ENCODE measurements at places on chromosomes 3 and 15.

DNA sequence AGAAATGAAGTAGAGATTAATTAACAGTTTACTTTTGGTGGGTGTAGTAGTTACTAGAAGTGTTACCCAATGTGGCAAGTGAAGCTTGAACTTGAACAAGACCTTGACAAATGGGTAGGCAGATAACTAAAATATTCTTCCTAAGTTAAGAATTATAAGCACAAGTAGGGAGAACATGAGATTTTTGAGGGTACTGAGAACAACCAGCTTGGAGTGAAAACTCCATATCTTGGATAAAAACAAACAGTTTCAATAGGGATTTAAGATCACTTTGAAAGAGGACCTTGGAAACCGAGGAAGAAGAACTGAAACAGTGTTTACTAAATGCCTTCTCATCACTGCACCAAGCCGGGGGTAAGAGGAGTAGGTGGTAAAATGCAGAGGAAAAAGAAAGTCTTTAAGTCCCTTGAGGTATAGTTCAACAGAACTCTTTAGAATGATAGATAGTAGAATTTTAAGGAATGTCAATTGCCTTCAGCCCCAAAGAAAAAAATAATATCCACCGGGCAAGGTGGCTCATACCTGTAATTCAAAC, 496.7 kb downstream of the NAALADL2 start:
- DNase-seq: no peak

DNA sequence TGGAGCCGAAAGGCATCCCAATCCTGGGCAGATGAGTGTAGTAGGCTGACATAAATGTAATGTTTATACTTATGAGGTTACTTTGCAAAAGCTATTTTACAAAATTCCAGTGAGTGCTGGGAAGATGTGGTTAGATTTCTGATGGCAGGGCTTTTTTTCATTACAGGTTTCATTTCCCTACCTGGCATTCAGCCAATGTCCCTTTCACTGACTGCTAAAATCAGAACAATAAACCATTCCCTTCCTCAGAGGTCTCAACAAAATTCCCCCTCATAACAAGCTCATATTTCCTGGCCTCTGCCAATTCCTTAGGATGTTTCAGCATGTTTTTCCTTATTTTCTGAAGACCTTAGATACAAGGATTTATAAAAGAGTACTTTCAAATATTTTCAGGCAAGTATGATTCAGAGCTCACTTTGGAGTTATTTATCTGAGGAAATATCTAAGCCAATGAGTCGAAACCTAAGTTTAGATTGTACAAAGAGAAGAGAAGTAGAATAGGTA, 40.9 kb upstream of the CCDC80 start:
- DNase-seq: no peak

DNA sequence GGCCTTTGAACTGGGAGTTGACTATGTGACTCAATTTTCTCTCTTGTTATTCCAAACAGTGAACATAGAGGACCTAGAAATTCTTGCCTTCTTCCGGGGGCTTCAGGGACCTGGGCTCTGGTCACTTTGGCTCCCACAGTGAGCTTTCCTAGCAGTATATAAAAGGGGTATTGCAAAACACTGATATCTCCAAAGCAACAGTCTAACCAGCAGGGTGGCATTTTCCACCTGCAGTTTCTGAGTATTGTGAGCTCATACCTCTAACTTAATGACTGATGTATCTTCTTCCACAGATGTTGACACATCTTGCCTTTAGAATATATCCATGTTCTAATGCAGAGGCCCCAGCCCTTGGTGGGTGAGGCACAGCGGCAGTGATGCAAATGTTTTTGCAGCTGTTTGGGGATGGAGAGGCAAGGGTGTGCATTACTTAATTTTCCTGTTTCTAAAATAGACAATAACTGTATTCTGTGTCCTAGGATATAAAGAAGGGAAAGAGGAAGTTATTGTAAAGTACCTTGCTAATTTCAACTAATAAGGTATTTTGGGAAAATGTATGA, 45.7 kb upstream of the ADGRG7 start:
- no peak for DNase-seq

- DNase-seq: no peak
Measured at GRCh38 chr3:124296406-124296805, 304.5 kb upstream of the ROPN1 start.

DNA sequence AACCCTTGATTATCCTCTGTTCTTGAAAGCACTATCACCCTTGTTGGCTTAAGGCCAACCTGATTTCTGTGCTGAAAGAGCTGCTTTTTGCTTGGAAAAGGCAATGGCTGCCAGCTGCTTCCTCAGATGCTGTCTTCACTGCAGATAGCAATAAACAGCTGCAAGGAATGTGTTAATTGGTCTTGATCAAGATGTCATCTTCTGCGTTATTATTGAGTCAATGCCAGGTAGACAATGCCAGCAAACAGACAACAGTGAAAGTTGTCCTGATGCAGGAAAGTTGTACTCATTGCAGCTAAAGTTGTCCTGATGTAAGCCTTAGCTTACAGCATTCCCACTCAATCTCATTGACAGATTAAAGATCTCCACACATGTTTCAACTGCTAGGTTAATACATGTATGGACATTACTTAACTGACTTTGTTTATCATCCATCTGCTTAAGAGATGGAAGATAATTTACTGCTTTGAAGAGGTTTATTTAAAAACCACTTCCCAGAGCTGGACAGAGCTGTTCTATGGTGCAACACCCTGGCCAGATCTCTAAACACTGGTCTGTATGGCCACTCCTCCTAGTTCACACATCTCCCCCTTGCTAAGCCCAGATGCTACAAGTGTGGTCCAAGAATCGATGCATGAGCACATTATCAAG, 251.0 kb upstream of the MCTP2 start:
- no peak for DNase-seq
